ENCODE measurements at places on chromosomes 2 and 18.

- peak; percentile 10 for DNase-seq
Observed at GRCh38 chr2:38375696-38376345, 1.3 kb downstream of the ATL2 start.

DNA sequence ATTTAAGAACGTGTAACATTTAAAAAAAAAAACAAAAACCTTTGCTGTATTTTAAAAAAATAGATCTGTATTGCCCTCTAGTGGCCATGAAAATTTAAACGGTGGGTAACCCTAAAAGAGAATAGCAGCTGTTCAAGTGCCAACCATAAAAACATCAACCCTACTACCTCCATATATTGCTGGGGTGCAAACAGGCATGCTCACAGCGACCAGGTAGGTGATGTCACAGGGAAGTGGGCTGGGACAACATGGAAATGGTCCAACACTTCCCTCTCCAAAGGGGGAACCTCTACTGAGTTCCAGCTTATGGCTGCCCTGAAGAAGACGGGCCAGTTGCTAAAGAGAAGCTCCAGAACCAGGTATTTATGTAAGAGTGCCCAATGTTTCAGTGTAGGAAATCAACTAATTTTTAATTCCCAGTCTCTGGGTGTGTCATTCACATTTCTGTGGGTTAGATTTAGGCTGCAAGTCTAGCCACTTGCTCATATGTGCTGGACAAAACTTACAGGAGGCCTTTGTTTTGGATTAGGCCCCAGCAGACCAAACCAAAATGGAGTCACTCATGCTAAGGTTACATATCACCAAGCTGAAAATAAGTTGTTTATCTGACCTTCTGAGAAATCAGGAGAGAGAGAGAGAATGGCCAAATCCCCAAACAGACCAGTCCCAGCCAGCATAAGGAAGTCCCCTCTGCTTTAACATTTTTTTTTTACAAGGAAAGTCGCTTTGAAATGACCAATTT, 54.5 kb downstream of the SKA1 start:
- no peak for DNase-seq

DNA sequence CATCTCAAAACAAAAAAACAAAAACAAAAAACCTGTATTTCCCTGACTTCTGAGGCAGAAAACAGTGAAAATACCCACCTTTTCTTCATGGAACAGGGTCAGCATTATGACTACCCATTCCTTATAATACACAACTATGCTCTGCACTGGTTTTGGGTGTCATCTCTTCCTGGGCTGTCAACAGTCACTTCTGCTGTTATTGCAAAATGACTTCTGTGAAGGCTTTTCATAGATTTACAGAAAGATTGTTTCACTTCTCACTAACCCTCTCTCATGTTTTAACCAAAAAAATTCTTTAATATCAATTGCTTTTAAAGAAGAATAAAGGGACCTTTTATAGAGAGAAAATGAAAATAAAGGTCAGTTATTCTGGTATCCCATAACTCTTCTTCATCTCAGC, 26.5 kb upstream of the PIK3C3 start:
- no peak for DNase-seq

DNA sequence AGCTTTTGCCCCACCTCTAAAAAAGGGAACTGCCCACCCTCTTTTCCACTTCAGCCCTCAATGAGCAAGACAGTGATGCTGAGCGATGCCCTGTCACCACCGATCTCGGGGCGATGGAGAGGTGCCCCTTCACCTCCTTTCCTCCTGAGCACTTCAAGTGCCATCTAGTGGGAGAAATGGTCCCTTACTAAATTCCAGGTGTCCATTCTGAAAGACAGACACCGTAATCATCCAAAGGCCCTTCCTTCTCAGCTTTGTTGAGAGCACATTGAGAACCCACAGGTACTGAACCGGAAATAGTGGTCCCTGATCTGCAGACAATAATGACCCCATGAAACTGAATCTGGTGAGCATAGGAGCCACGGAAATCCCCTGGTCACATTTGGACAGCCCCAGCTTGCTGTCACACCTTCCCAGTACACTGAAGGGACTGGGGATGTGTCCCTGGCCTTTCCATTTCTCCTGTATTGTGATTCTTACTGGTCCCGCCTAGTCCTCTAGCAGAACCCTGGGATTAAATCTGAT, 38.5 kb downstream of the KCTD18 start:
- no peak for DNase-seq

DNA sequence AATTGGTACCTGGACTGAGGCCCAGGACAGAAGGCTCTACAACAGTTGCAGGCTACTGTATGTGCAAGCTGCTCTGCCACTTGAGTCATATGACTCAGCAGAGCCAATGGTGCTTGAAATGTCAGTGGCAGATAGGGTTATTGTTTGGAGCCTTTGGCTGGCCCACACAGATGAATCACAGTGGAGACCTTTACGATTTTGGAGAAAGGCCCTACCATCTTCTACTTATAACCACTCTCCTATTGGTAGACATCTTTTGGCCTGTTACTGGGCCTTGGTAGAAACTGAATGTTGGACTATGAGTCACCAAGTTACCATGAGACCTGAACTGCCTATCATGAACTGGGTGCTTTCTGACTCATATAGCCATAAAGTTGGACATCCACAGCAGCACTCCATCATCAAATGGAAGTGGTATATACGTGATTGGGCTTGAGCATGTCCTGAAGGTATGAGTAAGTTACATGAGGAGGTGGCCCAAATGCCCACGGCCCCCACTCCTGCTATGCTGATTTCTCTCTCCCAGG, 88.9 kb upstream of the NRXN1 start:
- no peak for DNase-seq

Data from activated naive CD8-positive, alpha-beta T cell treated with anti-CD3 and anti-CD28 coated beads, Interleukin-2, amount 50 U/mL, for 16 hours (primary cell).